ENCODE measurements at places on chromosomes 5 and 9. TPM values are rescaled to one million over a fixed set of nuclear protein-coding genes. Genes with fewer than 3 reads are reported as not detected.

GNA14 gene
- total RNA-seq = 12.7 TPM

UQCRQ gene
- 99.0 TPM for total RNA-seq

SNCAIP gene
- 25.7 TPM for total RNA-seq

PCDHB9 gene
- 3.1 TPM for total RNA-seq

DNA sequence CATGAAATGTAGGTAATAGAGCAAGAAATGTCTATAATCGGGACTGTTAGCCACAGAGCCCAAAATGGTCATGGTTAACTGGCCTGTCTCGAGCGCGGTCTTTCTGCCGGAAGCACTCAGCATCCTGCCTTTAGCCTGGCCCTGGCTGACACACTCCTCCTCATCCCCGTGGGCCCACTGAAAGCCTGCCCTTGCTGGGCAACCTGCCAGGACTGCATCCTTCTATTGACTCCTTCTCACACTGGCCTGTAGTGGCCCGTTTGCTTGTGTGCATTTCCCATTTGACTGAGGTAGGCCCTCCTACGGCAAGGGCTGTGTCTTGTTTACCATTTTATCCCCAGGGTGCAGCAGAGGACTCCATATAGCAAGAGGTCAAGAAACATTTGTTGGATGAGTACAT, 215.7 kb downstream of the ATPSCKMT start:
- DNase-seq = no peak

- DNase-seq = no peak
Measured at GRCh38 chr5:175654807-175655206, 3.1 kb upstream of the HRH2 start.

DNA sequence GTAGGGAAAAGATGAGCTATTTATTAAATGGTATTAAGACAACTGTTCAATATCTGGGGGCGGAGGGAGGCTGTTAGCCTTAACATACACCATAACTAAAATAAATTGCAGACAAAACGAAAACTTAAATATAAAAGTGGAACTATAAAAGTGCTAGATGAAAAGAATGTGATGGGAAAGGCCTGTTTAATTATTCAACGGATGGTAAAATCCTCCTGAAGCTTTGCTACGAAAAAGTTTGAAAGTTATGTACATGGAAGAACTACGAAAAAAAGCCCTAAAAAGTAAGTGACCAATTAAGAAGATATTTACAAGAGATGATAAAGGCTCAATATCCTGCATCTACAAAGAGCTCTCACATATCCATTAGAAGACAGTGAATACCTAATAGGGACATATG, 197.8 kb upstream of the IER5L start:
- DNase-seq = no peak

DNA sequence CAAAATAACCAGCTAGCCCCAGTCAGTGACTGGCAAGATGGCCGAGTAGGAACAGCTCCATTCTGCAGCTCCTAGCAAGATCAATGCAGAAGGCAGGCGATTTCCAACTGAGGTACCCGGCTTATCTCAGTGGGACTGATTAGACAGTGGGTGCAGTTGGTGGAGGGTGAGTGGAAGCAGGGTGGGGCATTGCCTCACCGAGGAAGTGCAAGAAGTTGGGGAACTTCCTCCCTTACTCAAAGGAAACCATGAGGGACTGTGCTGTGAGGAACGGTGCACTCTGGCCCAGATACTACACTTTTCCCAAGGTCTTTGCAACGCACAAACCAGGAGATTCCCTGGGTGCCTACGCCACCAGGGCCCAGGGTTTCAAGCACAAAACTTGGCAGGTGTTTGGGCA, 9.6 kb upstream of the BTNL8 start:
- DNase-seq = no peak

GRCh38 chr5:158410976-158411375, 552.0 kb upstream of the CLINT1 start:
- no peak for DNase-seq

DNA sequence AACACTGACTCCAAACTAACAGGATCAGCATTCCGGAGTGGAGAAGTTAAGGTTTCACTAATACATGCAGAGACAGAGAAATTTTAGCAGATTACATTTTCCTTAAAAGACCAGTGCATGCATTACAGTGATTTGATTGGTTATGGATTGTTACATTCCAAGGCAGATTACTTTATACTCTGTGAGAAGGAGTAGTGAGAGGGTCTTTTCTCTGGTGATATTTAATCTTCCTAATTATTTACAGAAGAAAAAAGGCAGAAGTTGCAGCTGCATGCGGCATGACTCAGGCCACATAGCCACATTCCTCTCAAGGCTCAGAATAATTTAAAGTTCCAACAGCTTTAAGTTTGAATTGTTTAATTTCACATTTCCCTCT, 53.0 kb upstream of the PDZD2 start:
- DNase-seq = no peak

DNA sequence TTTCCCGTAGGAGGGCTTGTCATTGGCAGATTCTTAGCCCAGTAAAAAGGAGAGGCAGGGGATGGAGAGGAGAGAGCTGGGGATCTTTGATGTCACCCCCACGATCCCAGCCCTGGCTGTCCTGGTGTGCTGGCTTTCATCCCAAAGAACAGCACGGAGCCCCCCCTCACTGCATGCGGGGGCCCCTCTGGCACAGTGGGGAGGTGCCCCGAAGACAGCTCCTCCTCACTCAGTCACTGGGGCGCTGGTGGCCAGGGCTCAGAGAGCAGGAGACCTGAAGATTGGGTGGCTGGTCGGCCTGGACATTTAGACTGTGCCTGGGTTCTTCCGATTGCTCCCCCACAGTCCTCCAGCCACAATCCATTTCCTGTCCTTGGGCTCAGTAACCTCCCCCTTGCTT, 207.5 kb downstream of the MELK start:
- no peak for DNase-seq

DNA sequence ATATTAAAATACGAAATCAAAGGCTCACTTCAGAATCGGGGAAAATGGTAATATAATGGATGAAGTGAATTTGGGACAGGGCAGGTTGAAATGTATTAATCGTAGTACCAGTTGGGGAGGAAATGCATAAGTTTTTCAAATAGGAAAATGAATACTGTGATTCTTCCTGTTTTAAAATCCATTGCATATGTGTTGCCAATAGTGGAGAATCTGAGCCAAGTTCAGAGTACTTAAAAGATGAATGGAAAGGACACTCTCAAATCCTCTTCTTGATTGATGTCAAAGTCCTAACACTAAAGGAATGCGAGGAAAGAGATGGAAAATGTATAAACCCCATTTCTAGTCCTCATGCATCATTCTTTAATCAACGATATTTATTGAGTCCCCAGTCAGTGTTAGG, 160.9 kb upstream of the CCNG1 start:
- no peak for DNase-seq

DNA sequence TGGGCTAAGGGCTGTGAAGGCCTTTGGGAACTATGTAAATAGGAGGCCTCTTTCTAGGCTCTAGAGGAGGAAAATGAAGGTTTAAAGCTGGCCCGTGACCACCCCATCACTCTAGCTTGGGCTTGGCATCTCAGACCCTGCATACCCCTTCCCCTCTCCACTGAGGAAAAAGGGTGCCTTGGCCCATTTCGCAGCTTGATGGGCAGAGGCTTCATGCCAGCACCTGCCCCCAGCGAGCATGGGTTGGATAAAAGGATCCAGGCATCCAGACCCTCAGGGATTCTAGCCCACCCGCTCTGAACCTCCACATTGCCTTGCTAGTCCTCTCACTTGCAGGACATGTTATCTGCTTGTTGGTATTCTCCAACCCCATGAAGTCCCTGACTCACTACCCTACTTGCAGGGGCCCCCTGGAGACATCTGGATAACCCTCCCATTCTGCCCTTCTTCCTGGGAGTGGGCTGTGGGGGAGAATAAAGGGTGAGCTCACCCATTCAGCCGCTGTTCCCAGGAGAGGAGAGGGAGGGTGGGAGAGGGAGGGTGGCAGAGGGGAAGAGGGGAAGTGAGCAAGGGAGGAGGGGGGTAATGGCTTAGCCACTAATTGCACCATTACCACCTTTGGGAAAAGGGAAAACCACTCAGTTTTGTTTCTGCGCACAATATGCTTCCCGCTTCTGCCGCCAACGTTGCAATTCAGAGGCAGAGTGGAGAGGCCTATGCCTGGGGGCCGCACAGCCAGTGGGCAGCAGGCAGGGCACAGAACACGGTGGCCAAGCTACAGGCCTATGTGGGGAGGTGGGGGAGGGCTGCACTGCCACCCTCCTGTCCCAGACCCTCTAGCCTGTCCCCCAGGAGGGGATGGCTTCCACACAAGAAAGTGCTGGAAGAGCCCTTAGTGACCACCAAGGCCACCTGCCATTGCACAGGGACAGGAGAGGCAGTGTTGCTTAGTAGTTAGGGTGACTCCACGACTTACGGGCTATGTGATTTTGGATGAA, 2.1 kb upstream of the CAMK2A start:
- DNase-seq = no peak

DNA sequence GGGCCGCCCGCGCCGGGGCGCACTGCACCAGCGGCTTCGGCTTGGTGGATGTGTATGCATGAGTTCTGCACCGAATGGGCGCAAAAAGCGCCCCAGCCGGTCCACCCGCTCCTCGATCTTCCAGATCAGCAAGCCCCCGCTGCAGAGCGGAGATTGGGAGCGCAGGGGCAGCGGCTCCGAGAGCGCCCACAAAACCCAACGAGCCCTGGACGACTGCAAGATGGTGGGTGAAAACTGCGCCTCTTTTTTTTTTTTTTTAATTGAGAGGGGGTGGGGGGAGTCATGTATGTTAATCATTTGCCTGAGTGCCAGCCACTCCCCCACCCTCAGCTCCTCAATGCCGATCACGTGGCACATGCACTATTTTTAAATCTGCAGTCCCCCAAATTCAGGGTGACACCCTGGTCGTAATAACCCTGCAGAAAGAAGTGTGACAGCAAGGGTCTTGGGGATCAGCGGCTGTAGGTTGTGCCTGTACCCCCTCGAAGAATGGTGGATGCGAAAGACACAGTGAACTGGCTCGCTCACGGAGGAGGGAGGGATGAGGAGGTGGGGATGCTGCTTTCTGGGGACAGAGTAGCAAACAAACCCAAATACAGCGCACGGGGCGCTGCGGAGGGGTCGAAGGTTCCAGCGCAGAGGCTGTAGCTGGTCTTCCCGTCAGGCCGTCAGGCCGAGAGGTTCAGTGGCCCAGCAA, 900 bp downstream of the RGS7BP start:
- peak; percentile 59 for DNase-seq

GRCh38 chr9:83144492-83144891, 81.5 kb upstream of the RASEF start:
- no peak for DNase-seq

DNA sequence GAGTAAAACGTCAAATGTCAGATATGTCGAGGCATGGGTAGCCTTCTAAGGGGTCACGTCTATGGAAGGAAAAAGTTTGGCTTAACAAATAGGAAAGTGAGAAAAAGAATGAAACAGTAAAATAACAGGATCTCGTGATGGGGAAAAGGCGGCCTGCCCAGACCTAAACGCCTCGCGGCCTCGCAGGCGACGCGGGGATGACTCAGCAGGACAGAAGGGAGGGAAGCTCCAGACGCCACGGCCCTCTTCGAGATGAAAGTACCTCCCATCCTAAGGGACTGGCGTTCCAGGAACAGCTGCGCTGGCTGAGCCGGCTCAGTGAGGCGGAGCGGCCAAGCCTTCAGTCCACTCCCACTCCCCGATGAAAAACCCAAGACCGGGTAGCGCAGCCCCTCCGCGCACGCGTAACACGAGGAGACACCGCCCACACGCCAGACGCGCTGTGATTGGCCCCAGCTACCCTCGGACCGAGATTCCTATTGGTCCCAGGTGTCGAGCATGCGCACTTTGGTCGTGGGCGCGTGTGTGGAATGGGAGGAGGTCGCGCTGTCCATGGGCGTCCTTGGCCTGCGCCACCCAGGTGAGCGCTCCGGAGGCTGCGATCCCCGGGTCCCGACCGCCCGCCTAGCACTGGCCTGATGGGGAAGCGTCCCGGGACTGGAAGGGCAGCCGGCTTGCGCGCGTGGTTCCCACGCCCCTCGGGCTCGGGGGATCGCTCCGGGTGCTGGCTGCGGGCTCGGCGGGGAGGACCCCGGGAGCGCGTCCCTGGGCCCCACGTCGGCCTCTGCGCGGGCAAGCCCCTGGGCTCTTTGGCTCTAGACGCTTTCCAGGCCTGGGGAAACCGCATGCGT, 588.5 kb downstream of the MTRR start:
- DNase-seq = peak; percentile 95

DNA sequence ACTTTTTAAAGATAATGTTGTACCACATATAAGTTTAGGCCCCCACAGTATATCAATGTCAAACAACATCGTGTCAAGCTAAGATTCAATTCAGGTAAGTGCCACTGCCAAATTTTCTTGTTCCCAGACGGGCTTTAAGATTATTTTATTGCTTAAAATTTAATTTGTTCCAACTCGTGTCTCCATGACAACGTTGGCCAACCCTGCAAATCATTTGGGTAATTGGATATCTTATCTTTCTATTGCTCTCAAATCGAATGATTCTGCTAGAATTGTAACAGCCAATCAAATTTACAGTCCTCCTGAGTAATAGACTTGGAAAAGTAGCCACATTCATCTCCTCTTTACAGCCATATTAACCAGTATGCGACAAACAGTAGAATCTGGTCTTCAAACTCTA, 19.5 kb downstream of the TLE1 start:
- DNase-seq = no peak

GRCh38 chr9:38432922-38433510, 8.8 kb upstream of the IGFBPL1 start:
- DNase-seq = no peak

GRCh38 chr5:81633471-81633870, 117.4 kb downstream of the SSBP2 start:
- no peak for DNase-seq

DNA sequence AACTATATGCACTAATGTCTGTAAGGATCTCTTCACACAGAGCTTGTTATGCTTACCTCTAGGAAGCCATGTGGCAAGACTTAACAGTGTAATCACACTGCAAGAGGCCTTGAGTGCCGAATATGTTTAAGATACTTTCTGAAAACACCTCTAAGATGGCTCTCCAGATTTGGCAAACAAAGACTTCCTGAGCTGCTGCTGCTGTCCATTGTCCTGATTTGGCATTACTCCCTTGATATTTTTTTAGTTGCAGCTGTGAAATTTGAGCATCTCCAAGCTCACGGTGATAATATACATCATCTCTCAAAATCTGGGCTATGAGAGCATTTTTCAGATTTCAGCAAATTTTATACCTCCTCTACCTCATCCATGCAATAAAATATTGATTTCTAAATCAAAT, 384.5 kb upstream of the CDH6 start:
- DNase-seq = peak; percentile 29

DNA sequence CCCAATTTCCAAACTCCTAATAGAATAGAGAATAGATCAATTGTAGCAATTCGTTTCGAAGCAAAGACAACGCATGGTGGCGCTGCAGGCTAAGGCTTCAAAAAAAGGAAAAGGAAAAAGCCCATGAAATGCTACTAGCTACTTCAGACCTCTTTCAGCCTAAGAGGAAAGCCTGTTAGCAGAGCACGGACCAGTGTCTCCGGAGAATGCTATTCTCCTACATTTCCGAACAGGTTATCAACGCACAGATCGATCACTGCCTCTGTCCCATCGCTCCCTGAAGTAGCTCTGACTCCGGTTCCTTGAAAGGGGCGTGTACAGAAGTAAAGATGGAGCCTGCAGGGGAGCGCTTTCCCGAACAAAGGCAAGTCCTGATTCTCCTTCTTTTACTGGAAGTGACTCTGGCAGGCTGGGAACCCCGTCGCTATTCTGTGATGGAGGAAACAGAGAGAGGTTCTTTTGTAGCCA, at the start of gene PCDHB15:
TSS of gene PCDHB15 (plus strand) at position 146 of the 468 bp plus-strand sequence. CDS start at position 330, 184 bp downstream.
- DNase-seq = peak; percentile 54

Data from lung (tissue), 17 donors.